Activated CD4-positive, CD25-positive, alpha-beta regulatory T cell (primary cell): ENCODE measurements at places on chromosomes 12 and 14.

DNA sequence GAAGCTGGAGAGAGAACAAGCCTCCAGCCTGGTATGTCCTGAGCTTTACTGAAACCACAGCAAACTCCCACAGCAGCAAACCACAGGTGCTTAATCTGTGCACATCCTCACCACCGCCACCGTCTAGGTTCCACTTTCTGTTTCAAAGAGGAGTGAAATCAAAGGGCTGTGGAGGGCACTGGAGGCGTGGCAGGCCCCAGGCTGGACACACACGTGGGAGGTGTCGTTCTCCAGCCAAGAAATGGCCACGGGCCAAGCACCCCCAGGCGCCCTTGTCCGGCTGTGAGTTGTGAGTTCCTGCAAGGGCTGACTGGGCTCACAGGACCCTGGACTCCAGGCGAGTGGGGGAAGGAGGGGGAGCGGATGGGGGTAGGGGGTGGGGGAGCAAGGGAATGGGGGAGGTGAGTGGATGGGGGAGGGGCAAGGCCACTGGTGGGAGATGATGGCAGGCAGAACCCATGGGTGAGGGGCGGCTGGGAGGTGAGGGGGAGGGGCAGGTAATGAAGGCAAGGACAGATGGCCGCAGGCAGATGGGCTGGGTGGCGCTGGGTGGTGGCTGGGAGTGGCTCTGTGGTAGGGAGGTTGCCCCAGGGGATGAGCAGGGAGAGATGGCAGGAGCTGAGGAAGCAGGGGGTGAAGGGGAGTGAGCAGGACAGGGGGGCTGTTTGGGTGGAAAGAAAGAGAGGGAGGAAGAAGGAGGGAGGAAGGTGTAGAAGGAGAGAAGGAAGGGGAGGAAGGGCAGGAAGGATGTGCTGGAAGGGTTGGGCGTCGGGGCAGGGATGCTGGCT is 86.7 kb downstream of the NCOR2 start:
- DNase-seq, result no peak

DNA sequence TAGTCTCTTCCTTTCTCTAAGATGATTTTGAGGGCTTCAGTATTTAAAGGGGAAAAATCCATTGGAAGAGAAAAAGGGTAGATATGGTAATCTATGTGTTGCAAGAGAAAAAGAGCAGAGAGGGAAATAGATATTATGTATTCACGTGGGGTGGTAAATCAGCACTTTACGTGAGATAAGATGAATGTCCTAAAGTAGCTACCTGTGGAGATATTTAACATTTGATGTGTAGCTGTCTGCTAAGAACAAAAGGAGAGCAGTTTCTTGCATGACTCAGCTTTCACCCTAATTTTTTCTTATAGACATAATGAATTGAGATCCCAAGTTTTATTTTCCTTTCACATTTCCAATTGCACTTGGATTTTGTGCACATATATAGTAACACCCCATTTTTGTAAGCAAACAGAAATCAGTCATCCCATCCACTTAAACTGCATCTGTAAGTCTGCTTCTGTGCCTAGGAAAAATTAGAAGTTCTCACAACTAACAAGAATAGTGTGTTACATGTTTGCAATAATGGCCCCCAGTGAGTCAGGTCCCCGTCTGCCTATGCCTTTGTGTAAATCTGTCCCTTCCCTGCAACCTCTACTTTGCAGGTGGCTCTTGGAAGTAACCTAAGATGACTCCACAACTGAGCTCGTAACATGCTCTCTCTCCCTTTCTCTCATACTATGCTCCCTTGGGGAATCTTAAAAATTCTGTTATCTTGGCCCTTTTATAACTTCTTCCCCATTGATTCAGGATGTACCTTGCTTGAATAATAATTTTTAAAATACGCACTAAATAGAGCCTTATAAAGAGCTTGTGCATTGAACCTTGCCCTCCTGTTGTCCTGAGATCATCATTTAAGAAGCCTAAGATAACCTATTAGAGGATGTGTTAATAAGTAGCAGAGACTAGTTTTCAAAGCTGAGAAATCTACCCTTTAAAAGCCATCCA is 3.7 kb downstream of the TMTC3 start:
- no peak for DNase-seq

GRCh38 chr14:75023108-75023507 is 20.4 kb downstream of the EIF2B2 start:
- DNase-seq, result no peak

DNA sequence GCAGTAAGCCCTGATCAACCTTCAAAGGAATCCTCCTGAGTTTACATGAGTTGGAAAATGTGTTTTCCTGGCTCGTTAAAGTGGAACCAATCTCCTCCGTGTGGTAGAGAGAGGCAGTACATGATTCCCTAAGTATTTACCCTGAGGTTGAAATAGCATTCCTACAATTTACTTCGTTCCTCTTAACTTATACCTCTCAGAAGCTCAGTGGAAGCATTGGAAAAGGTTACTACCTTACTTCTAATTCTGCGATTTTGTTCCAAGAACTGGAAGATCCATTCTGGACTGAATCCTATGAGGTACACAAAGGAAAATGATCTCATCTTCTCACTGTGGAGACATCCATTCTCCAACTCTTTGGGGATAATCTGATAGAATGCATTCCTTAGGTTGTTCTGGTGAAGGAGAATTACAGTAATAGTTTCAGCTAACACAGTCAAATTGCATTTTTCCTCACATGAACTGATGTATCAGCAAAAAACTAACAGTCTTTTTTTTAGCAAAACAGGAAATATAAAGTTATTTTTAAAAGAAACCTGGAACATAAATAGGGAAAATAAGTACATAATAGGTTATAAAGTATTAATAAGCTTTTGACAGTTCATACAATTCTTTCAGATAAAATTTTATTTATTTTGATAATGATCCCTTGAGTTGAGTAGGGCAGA is 475.6 kb downstream of the PDZRN4 start:
- DNase-seq, result no peak

DNA sequence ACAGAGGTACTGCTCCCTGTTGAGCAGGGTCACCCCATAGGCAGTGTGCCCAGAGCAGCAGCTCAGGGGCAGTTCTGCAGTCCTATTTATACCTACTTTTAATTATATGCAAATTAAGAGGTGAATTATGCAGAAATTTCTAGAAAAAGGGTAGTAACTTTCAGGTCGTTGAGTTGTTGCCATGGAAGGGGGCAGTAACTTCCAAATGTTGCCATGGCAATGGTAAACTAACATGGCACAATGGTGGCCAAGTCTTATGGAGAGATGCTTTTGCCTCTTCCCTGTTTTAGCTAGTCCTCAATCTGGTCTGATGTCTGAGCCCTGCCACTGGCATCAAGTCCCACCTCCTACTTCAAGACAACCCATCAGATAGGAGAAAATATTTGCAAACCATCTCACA is 30.4 kb upstream of the P2RX7 start:
- no peak for DNase-seq

GRCh38 chr12:75628916-75629315 is 117.5 kb upstream of the KRR1 start:
- no peak for DNase-seq
